ENCODE measurements at places on chromosomes 6 and 20. TPM values are rescaled to one million over a fixed set of nuclear protein-coding genes. Genes with fewer than 3 reads are reported as not detected.
A peak's percentile ranks its signal among the peaks of the same experiment; 100 is the strongest.

CST4 gene
- polyA plus RNA-seq = not detected

VWA7 gene
- polyA plus RNA-seq = 1.0 TPM

PRDM1 gene
- 2.8 TPM for polyA plus RNA-seq

KCNK5 gene
- polyA plus RNA-seq = 5.4 TPM

SF3B5 gene
- polyA plus RNA-seq = 131 TPM

EEF1A2 gene
- polyA plus RNA-seq = not detected

HMGA1 gene
- 9.2 TPM for polyA plus RNA-seq

AFG1L gene
- polyA plus RNA-seq = 2.8 TPM

- no peaks in the 10 kb centered on the region for H3K4me1 ChIP-seq
- no peak overlapping the region for H3K27ac ChIP-seq
- DNase-seq = no peak
- H3K36me3 ChIP-seq = no peaks in the 10 kb centered on the region
- no peak overlapping the region for H3K4me3 ChIP-seq
Measured at GRCh38 chr6:32096394-32097258, 12.5 kb downstream of the TNXB start.

DNA sequence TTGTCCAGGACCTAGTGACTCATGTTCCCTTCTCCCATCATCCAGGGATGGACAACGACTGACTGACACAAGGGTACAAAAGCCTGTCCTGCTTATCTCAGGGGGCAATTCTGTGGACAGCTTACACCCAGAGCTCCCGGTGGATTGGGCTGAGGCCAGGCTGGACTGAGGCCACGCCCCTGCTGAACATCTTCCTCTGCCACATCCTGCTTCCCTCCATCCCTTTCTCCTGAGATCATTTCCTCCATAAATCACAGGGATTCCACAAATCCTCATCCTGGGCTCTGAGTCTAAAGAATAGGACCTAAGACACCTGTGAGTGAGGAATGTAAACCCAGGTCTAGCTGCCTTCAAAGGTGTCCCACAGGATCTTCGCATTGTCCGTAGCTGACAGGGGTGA is 30.4 kb upstream of the RNF24 start:
- DNase-seq = no peak
- no peaks in the 10 kb centered on the region for H3K4me1 ChIP-seq
- H3K36me3 ChIP-seq = no peaks in the 10 kb centered on the region
- H3K27me3 ChIP-seq = no peaks in the 10 kb centered on the region

GRCh38 chr20:47973519-47974233 is 188.4 kb upstream of the SULF2 start:
- H3K4me3 ChIP-seq = no peak overlapping the region
- H3K36me3 ChIP-seq = no peaks in the 10 kb centered on the region
- DNase-seq = no peak
- H3K27ac ChIP-seq = peak overlapping the region; percentile 25
- H3K27me3 ChIP-seq = no peaks in the 10 kb centered on the region
- H3K4me1 ChIP-seq = no peaks in the 10 kb centered on the region

DNA sequence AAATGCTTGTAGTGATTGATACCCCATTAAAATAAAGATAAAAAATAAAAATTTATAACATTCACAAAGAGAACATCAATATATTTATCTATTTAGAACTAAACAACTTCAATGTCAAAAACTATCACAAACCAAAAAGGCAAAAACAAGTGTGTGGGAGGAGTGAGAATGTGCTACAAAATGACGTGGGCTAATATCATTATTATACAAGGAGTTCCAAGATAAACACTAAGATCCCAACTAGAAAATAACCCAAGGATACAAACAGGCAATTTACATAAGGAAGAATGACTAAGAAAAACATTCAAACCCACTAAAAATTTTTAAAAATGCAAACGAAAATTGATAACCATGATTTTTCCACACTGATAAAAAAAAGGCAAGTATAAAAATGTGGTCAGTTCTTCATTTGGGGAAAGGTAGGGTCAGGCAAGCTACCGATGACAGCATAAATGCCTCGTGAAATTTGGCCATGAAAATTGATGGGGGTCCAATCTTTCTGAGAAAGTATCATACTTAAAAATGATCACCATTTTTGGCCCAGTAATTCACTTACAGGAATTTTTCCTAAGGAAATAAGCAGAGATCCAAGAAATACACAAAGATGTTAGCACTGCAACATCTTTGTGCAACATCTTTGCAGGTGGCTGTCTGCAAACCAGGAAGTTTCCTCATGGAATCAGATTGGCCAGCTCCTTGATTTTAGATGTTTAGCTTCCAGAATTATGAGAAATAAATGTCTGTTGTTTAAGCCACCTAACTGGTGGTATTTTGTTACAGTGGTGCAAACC is 140.2 kb downstream of the TMEM200A start:
- no peaks in the 10 kb centered on the region for H3K36me3 ChIP-seq
- no peak overlapping the region for H3K27ac ChIP-seq
- no peaks in the 10 kb centered on the region for H3K4me1 ChIP-seq
- no peaks in the 10 kb centered on the region for H3K27me3 ChIP-seq

DNA sequence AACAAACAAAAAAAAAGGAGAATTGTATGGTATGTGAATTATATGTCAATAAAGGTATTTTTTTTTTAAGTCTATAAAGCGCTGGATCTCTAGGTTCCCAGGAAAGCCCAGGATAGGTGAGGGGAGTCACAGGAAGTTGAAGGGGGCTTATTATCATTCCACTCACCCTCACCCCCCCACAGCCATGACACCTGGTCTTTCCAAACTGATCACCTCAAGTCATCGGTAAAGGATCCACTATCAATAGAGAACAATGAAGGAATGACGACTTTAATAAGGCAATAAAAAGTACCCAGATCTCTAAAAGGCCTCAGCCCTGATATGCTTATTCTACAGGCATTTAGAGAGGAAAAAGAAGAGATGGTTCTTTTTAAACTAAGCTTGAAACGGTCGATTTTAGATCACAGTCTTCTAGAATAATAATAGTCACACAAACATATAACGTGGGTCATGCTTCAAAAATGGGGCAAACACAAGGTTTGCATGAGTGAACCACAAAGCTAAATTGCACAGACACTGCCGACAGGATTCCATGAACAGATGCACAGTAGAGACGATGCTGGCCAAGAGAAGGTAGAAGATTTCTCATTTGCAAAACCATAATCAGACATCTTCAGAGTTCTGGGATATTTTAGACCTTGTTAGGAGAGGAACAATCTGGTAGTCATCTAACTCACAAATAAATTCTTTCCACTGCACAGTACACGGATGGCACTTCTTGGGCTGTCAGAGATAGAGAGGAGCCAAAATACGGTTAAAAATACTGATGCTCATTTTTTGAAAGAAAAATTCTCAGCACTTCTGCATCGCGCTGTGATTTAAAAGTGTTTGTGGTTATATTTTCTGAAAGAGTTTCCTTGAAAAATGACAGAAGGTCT is 21.0 kb downstream of the ZMYND8 start:
- no peak overlapping the region for H3K4me3 ChIP-seq
- no peaks in the 10 kb centered on the region for H3K27me3 ChIP-seq
- peaks cover 17% of the 10 kb centered on the region for H3K4me1 ChIP-seq
- H3K27ac ChIP-seq = peak overlapping the region; percentile 18
- no peaks in the 10 kb centered on the region for H3K36me3 ChIP-seq
- DNase-seq = no peak

DNA sequence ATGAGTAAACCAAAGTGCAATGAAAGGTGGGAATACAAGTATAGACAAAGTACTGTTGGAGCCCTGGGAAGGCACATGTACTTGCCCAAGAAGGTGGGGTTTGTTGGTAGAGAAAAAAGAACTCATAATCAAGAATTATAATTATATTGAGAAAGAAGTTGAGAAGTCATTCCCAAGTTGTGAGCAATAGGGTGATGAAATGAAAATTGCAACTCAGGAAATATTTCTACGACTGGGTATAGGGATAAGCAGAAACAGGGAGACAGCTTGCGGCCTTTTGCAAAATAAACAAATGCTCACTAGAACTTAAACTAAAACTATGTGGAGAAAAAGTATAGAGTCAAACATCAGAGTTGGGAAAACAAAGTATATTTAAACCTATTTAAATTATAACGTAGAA is 250.7 kb upstream of the FAM83B start:
- H3K4me1 ChIP-seq = no peaks in the 10 kb centered on the region
- H3K27me3 ChIP-seq = no peaks in the 10 kb centered on the region
- no peak for DNase-seq
- no peaks in the 10 kb centered on the region for H3K36me3 ChIP-seq
- no peak overlapping the region for H3K4me3 ChIP-seq

GRCh38 chr6:39446909-39447308 is 124.4 kb upstream of the KCNK16 start:
- no peaks in the 10 kb centered on the region for H3K4me1 ChIP-seq
- H3K4me3 ChIP-seq = no peak overlapping the region
- no peaks in the 10 kb centered on the region for H3K36me3 ChIP-seq

DNA sequence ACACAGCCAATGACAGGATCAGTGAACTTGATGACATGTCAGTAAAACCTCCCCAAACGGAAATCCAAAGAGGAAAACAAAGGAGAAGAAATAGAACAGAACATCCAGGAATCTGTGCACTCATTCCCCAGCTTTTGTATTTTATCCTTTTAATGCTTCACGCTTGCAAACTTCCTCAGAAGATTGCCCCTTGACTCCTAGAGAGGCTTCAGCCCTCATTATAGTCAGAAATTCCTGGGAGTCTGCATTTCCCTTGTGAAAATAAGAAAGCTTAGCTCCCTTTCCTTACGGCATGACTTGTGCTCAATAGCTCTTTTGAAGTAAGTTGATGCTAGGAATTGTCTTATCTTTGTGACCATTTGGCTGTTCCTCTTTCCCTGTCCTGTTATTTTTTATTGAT is 313.6 kb upstream of the OPRM1 start:
- no peak for DNase-seq
- H3K4me1 ChIP-seq = no peaks in the 10 kb centered on the region
- H3K27me3 ChIP-seq = no peaks in the 10 kb centered on the region
- no peak overlapping the region for H3K4me3 ChIP-seq
- H3K36me3 ChIP-seq = no peaks in the 10 kb centered on the region

- DNase-seq = no peak
- no peaks in the 10 kb centered on the region for H3K4me1 ChIP-seq
- no peak overlapping the region for H3K4me3 ChIP-seq
Measured at GRCh38 chr6:90005048-90005827, 111.0 kb downstream of the GJA10 start.

DNA sequence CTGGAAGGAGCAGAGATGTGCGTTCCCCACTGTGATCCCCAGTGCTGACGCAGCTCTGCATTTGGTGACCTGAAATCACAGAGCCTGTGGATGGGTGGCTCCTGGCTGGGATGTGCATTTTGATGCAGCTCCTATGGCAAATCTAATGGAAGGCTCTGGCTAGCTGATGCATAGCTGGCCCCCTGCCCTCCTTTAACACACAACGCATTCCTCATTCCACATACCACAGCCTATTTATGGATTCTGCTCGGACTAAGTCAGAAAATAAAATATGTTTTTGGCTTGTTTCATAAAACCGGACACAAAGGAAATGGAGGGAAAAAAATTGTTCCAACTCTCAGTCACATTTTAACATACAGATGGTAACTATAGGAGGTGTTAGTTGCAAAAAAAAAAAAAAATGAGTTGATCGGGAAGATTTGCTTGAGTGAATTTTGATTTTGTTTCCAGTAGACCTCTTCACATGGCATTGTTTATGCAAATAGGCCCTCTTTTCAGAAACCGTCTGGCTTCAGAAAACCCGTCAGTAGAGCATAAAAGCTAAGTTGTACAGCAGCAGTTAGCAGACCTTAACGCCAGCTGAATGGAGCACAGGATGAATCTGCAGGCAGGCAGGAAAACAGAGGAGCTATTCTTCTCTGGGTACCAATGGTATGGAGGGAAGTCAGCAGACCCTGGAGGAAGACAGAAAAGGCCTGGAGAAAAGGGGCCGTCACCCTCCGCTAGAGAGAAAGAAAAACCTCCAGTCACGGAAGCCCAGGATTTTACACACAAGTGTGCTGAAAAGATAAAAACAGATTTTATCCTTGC is 215.4 kb downstream of the HDGFL1 start:
- H3K27me3 ChIP-seq = no peaks in the 10 kb centered on the region
- H3K4me3 ChIP-seq = no peak overlapping the region
- DNase-seq = no peak

GRCh38 chr6:137811121-137811915 is 55.7 kb upstream of the TNFAIP3 start:
- no peak for DNase-seq
- H3K4me3 ChIP-seq = no peak overlapping the region
- H3K27me3 ChIP-seq = no peaks in the 10 kb centered on the region
- H3K27ac ChIP-seq = peak overlapping the region; percentile 15
- no peaks in the 10 kb centered on the region for H3K4me1 ChIP-seq

DNA sequence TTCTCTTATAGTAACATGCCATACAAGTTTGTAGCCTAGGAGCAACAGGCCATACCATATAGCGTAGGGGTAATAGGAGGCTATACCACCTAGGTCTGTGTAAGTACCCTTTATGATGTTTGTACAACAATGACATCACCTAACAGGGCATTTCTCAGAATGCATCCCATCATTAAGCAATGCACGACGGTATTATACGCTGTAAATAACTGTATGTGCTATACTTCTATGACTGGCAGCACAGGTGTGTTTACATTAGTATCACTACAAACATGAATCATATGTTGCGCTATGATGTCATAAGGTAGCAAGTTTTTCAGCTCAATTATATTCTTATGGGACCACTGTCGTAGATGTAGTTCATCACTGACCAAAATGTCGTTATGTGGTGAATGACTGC is 31.0 kb downstream of the ADNP start:
- H3K27ac ChIP-seq = no peak overlapping the region
- no peak for DNase-seq
- H3K27me3 ChIP-seq = no peaks in the 10 kb centered on the region
- H3K36me3 ChIP-seq = peaks cover 25% of the 10 kb centered on the region
- H3K4me1 ChIP-seq = peaks cover 2% of the 10 kb centered on the region
- no peak overlapping the region for H3K4me3 ChIP-seq

DNA sequence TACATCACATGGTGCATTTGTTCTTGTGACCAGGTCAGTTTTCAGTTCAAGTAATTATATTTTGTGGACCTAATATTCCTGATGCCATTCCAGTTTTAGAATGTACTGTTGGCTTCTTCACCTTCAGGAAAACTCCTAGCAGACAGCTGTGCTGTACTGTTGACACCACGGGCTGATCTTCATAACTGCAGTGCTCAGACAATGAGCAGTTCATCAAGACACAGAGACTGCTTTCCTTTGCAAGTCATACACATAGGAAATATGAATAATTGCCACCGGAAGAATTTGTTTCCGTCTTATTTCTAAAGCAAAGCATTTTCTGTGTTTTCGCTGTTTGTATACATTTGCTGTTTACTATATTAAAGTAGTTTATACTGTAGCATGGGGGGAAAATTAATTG is 89.8 kb downstream of the C6orf118 start:
- H3K4me1 ChIP-seq = no peaks in the 10 kb centered on the region
- DNase-seq = no peak
- no peak overlapping the region for H3K4me3 ChIP-seq
- H3K36me3 ChIP-seq = no peaks in the 10 kb centered on the region

DNA sequence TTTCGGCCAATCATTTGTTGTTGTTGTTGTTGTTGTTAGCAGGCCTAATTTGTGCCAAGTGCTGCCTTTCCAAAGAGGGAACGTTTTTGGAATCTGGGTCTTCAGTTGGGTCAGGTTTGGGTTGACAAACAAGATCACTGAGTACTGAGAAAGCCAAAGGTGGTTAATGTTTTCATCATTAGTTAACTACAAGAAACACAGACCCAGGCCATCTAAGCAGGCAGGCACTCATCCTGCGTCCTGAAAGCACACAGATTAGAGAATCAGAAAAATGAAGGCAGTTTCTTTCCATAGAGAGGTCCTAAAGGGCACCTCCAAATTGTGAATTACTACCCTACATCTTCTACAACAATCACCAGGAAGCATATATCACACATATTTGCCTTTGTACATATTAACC is 15.1 kb upstream of the SIRPG start:
- H3K36me3 ChIP-seq = no peaks in the 10 kb centered on the region
- H3K27ac ChIP-seq = no peak overlapping the region
- no peak for DNase-seq

All from liver (tissue), 10 donors.